GF-D8 (cell line): ENCODE measurements at places on chromosomes 5 and 9.

DNA sequence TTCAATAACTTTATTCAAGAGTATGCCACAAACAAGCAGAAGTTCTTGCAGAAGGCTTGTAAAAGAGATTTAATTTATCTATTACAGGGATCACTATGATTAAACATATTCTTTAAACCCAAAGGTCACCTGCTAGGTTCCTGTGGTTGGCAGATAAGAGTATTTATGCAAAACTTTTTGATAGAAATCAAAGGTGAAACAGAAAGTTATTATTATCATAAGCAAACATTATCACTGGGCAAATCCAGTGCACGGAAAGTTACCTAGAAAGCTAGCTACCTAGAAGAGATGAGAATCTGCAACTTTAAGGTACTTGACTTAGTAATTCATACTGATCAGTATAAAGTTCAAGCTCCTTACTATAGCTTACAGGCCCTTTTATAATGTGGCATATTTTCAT lies 3.2 kb downstream of the STARD4 start:
- no peak for DNase-seq

DNA sequence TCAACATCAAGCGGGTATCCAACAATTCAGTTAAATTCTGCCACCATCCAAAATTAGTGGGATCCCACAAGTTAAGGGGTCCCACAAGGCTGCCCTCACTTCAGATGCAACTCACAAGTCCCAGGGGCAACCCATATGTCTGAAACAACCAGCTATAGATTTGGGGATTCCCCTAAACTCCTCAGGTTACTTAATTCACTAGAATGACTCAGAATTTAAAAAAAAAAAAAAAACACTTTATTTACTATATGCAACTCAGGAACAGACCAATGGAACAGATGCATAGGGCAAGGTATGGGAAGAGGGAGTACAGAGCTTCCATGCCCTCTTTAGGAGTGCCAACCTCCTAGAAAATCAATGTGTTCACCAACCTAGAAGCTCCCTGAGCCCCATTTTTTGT lies 15.1 kb downstream of the AUH start:
- no peak for DNase-seq

- DNase-seq = peak; percentile 15
These were observed 949 bp downstream of the SERINC5 start for GRCh38 chr5:80254767-80255430.

GRCh38 chr9:115988701-115989100 lies 164.9 kb upstream of the PAPPA start:
- DNase-seq = no peak

- peak; percentile 61 for DNase-seq
These were observed 6.2 kb downstream of the GNPDA1 start for GRCh38 chr5:142006363-142007236.

DNA sequence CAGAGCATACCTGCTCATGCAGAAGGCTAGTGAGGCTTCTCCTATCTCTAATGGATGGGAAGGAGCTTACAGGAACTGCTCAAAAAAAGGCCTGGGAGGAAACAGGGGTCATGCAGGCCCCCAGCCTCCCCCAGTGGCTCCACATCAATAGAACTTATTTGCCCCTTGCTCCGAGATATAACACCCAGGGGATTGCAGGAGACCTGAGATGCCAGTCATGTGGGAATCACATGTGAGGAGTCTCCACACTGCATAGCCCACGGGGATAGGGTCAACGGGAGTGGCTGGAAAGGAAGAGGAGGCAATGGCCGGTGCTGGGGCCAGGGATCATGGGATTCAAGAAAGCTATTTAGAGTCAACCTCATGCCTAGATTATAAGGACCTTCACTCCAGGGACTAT lies 76.2 kb downstream of the NRG2 start:
- DNase-seq = no peak

GRCh38 chr5:36681711-36682110 lies 75.3 kb downstream of the SLC1A3 start:
- DNase-seq = no peak

GRCh38 chr9:71624728-71625127 lies 143.6 kb downstream of the CEMIP2 start:
- DNase-seq = no peak

DNA sequence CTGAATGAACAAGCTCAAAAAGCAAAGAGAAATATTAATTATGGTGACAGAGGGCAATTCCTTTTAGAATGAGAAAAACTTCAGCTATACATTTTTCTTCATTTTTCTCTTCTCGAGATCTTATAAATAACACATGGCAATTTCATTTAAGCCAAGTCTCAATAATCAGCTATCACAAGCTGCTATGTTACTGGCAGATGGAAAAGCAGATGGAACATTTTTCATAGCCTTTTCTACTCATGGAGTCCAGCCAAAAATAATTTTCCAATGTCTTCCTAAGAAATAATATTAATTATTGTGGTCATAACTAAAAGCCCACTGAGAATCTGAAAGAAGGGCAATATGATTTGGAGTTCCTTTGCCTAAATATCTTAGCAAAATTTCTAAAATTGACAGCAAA lies 35.6 kb downstream of the SKIC3 start:
- DNase-seq = no peak

GRCh38 chr5:170287532-170287931 lies 10.0 kb downstream of the LCP2 start:
- peak; percentile 25 for DNase-seq

DNA sequence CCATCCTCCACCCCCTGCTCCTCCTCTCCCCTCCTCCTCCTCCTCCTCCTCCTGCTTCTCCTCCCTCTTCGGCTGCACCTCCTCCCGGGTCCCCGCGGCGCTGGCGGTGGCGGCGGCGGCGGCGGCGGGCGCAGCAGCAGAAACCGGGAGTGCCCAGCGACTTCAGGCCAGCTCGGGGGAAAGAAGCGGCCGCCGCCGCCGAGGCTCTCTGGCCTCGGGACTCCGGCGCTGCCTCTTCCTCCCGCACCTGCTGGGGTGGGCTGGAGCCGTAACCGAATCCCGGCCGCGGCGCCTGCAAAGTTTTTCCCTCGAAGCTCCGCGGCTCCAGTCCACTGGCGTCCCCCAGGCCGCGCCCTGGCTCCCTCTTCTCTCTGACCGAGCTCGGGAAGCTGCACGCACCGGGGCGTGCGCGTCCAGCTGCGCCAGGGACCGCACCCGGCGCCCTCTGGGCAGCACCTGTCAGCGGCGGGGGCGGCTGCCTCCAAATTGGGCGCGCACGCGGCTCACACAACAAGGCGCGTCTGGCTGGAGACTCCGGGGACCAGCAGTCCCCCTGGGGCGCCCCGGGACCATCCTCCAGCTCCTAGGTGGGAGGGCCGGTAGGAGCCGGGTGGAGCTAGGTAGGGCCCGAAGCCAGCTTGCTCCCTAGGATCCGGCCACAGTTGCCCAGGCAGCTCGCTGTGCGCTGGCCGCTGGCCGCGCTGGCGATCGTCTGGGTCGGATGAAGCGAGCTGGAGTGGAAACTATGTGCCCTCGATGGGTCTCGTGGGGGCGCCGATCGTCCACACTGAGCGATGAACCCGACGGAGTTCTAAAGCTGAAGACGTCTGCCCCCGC lies at the start of gene MCTP1:
TSS of gene MCTP1 (minus strand) at position 523 of the 837 bp plus-strand sequence.
- no peak for DNase-seq

- no peak for DNase-seq
These were observed 45.7 kb downstream of the TSPAN17 start for GRCh38 chr5:176692839-176693476.

- DNase-seq = no peak
These were observed 23.6 kb downstream of the ACTL7B start for GRCh38 chr9:108832179-108832500.

DNA sequence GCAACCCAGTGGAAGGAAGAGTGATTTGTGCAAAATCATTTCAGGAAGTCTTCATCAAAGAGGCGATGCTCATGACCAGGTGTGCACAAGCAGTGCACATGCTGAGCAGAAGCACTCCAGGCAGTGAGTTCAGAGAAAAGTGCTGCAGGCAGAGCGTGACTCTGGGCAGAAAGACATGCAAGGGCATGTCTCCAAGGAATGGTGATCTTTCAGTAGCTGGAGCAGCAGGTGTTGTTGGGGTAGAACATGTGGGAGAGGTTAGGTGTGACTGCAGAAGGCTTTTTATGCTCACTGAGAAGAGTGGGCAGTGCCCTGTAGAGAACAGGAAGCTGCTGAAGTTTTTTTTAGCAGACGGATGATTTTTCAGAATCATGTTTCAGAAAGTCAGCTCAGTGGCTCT lies 545.4 kb upstream of the TLE4 start:
- no peak for DNase-seq

DNA sequence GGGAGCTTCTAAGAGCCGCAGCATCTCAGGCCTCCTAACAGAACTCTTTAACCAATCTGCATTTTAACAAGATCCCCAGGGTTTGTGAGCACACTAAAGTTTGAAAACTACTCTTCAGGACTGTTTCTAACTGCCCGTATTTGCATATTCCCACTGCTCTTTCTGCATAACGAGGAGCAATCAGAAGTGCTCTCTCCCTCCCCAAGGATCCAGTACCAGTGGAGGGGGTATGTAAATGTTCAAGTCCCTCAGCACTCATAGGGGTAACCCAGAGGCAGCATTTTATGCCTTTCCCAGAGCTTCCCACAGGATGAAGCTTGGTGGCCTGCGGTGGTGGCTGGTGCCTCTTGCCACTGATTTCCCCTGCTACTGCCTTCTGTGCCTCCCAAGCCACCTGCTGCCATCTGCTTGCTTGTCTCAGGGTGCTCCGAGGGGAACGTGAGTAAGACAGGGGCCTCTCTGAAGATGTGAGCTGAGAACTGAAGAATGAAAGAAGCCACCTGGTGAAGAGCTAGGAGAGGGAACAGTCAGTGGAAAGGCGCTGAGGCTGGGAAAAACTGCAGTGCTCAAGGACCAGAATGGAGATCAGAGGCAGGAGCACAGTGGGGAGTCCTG lies 30.0 kb upstream of the PPP1R2B start:
- no peak for DNase-seq

- no peak for DNase-seq
These were observed 3.3 kb upstream of the ADCY2 start for GRCh38 chr5:7392693-7393024.

- no peak for DNase-seq
These were observed 155.6 kb downstream of the TRIM32 start for GRCh38 chr9:116842658-116843057.

DNA sequence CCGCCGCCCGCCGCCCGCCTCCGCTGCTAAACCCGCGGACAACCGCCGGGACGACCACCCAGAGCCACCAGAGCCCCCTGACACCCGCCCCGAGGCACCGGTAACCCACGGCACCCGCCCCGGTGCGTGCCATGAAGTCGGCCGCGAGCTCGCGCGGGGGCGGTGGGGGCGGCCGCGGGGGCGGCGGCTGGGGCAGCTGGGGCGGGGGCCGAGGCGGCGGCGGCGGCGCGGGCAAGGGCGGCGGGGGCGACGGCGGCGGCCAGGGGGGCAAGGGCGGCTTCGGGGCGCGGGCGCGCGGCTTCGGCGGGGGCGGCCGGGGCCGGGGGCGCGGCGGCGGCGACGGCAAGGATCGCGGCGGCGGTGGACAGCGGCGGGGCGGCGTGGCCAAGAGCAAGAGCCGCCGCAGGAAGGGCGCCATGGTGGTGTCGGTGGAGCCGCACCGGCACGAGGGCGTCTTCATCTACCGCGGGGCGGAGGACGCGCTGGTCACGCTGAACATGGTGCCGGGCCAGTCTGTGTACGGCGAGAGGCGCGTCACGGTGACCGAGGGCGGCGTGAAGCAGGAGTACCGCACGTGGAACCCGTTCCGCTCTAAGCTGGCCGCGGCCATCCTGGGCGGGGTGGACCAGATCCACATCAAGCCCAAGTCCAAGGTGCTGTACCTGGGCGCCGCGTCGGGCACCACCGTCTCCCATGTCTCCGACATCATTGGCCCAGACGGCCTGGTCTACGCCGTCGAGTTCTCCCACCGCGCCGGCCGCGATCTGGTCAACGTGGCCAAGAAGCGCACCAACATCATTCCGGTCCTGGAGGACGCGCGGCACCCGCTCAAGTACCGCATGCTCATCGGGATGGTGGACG lies 499 bp downstream of the FBLL1 start:
- DNase-seq = no peak

DNA sequence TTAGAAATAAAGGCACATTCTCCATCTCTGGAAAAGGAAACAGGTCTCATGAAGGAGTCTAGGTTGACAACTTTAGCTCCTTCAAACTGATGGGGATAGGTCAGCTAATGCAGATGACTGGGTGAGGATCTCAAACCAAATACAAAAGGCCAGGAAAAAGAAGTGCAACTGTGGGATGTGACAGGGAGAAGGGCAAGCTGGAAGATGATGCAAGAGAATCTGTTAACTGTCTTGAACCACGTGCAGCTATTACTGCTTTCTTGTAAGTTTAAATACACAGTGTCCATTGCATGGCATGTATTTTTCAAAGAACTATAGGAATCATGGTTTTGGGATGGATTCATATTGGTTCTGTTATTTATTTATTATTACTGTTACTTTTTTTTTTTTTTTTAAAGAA lies 331.8 kb downstream of the NDUFS4 start:
- DNase-seq = no peak

DNA sequence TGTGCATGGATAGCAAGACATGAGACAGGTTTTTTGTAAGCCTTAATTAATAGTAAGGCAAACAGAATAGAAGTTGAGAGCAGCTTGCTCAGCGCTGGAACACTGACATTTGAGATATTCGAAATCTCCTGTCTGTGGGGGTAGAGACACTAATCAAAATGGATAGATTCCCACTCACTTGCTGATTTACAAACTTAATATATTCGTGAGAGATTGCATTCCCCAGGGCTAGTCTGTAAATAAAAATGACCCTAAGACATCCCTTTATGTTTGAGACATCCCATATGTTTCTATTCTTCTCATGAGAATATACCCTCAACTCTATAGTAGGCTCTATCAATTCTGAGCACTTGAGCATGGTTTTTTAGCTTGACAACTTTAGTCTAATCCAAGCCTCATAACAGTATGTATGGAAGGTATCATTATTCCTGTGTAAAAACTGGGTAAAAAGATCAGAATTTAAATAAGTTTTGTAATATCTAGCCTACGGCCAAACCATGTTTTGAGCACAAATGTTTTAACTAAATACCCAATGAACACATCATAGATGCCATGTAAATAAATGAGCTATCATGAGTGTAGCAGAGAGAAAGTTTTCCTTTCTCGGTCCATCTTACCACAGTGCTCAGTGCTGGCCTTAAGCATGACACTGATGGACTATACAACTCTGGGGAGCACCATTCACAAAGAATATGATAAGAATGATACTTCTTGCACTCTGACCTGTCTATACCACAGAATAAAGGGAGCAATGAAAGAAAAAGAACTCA lies 609.2 kb downstream of the PSAT1 start:
- DNase-seq = no peak

GRCh38 chr5:38695021-38695958 lies 138.8 kb upstream of the LIFR start:
- no peak for DNase-seq

DNA sequence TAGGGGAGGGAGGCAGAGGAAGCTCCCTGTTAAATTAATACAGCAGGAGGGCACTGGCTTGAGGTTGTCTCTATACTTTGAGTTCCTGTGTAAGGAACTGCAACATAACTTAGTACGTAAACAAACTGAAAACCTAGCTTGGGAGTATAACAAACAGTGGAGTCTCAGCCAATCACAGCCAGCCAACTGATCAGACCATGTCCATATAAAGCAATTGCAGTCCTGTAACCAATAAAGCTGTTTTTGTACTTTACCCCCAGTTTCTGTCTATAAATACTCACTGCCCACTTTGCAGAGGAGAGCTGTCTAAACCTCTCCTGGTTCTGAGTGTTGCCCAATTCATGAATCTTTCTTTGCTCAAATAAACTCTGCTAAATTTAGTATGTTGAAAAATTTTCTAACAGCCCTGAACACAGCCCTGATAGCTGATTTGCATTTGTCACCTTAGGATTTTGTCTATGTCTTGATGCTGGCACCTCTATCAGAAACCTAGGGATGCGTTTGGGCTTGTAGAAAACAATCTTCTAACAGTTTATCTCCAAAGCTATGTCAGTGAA lies 39.9 kb downstream of the GDNF start:
- DNase-seq = no peak
